Ovary (tissue), 10 donors: ENCODE measurements at places on chromosomes 13 and 19.

GRCh38 chr19:46821512-46822409 is 28.9 kb downstream of the AP2S1 start:
- DNase-seq = no peak

GRCh38 chr13:34350671-34351070 is 532.7 kb downstream of the RFC3 start:
- no peak for DNase-seq

DNA sequence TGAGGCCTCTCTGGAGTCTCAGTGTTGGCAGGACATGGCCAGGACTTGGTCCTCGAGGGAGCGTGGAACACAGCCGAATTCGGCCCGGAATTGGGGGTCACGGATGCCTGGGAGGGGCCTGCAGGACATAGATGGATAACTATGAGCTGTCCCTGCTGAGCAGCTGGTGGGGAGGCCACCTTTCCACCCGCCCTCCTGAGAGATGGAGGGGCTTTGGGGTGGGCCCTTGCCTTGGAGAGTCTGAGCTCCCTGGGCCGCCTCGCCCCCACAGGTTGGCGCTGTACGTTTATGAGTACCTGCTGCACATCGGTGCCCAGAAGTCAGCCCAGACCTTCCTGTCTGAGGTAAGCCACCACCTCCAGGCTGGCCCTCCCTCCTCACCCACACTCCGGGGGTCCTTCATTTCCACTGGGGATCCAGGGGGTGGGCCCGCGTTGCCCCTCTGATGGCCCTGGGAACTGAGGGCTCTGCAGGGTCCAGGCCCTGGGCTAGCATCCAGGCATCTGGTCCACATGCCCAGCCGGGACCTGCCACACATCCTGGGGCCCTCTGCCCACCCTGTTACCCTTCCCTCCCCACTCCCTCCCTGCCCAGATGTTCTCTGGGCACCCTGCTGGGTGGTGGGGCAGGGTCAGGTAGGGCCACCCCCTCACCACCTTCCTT is 8.0 kb downstream of the SSBP4 start:
- peak; percentile 53 for DNase-seq

GRCh38 chr13:50167224-50167947 is 152.1 kb downstream of the KCNRG start:
- no peak for DNase-seq

- no peak for DNase-seq
Measured at GRCh38 chr19:30718707-30719106, 346.5 kb downstream of the ZNF536 start.

- no peak for DNase-seq
Measured at GRCh38 chr19:29277102-29277501, 64.2 kb upstream of the UQCRFS1 start.

DNA sequence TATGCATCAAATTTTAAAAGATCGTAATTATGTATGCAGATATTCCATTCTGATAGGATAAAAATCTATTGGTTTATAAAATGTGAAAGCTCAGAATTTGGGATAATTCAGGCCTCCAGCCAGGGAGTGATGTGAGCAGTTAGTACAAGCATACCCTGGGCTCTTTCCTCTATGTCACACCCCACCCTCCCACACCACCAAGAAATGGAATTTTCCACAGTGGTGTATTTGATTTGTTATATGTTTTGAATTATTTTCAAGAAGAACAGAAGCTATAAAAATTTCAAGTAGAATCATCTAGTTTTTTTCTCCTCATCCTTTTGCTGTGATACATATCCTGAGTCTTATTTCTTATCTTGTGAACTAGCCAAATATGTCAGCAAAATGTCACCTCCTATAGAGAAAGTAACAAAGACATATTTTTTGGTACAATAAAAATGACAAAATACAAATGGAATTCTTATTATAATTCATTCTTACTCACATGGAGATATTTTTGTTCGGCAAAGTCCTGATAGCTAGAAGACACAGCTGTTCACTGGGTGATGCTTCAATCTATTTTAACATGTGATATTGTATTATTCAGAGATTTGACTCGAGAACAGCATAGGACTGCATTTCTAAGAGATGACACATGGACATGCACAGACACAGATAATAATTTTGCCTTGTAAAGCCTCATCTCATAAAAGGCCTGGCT is 61.2 kb upstream of the FRY start:
- DNase-seq = no peak
